ENCODE measurements at places on chromosomes 5 and 9.

- DNase-seq, result no peak
Observed at GRCh38 chr9:18343784-18344183, 130.2 kb upstream of the ADAMTSL1 start.

- no peak for DNase-seq
Observed at GRCh38 chr9:91549177-91549576, 125.5 kb upstream of the NFIL3 start.

DNA sequence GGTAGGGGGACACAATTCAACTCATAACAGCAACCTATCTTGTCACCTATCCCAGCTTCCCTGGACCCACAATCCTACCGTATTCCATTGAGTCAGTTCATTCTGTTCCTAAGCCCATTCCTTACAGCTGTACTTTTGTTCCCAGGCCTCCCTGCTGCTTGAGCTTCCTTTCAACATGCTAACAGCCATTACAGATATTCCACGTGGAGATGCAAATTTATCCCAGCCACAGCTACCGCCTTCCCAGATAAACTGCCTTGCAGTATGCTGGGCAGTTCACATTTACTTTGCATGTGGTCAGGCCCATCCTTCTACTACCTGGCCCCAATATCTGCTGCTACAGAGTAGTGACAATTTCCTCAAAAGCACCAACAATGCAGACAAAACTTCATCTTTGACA, 23.0 kb downstream of the RIGI start:
- no peak for DNase-seq

DNA sequence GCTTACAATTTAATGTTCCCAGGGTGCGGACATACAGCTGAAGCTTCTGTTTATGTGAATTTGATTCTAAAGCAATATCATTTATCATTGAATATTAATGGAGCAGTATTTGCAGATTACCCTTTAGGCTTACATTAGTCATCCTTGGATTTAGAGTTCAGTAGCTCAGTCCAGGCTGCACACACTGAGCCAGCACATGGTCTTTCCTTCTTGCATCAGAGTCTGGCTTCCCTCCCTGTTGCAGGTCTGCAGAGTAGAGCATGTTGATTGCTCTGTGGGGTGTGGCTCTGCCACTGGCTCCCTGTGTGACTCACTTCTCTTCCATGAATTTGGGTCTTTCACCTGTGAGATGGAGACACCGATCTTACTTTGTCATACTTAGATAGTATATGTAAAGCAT, 36.8 kb downstream of the NSG2 start:
- no peak for DNase-seq

- peak; percentile 0 for DNase-seq
Observed at GRCh38 chr9:108933231-108933717, 650 bp downstream of the ELP1 start.

GRCh38 chr5:99025298-99026045, 96.7 kb upstream of the CHD1 start:
- DNase-seq, result no peak

DNA sequence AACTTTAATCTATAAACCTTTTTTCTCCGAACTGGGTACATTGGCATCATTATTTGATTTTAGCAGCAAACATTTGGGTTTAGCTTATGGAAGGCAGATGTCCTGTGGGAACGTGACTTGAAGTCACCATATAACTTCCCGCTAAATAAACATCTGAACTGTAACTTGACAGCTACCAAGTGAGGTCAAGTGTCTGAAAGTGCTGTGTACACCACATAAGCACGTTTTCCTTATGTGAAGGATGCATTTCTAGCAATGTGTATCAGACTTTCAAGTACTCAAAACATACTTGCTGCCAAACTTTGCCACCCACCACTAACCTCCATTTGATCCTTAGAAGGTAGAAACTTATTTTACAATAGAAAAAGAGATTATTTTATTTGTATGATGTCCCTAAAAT, 35.7 kb downstream of the SLC1A3 start:
- no peak for DNase-seq

- no peak for DNase-seq
Observed at GRCh38 chr9:15867334-15867733, 314.5 kb downstream of the CCDC171 start.

DNA sequence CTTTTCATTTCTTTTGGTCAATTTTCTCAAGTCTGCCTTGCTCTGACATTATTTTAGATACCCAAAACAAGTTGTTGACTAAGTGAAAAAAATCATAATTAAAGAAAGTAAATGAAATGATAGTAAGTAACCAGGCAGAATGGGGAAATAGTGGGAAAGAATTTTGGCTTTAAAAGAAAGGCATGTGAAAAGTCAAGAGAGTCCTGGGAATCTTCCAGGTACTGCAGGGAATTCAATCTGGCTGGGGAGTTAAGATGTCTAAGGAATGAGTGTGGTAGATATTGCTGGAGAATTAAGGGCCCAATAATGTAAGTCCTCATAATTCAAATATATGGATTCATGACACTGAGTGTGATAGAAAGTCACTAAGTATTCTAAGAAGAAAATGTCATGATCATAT, 123.1 kb upstream of the PAPPA start:
- no peak for DNase-seq

- DNase-seq, result no peak
Observed at GRCh38 chr5:119282628-119283027, 73.2 kb upstream of the TNFAIP8 start.

DNA sequence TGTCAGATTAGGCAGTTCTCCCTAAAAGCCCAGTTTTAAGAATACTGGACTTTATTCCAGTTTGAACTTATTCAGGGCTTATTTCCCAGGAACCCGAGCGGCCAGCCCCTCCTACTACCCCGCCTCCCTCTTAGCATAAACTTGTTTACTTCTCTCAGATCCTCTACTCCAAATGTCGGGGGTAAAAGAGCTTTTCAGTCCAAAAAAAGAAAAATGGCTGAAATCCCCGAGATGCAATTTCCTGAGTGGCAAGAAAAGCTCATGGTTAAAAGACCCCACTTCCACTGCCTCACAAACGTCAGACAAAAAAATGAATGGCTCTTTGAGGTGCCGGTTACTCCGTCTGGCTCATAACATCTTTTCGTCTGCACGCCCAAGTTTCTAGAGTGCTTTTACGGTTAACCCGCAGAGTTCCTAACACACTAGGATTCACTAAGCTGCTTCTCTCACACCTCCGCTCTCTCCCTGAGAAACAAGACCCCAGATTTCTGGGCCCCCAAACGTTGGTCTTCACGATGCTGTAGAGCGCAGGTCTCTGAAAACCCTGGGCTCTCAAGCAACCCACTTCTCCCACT, 402 bp downstream of the BRD8 start:
- peak; percentile 12 for DNase-seq

GRCh38 chr9:89850153-89850552, 245.3 kb downstream of the GADD45G start:
- DNase-seq, result no peak

DNA sequence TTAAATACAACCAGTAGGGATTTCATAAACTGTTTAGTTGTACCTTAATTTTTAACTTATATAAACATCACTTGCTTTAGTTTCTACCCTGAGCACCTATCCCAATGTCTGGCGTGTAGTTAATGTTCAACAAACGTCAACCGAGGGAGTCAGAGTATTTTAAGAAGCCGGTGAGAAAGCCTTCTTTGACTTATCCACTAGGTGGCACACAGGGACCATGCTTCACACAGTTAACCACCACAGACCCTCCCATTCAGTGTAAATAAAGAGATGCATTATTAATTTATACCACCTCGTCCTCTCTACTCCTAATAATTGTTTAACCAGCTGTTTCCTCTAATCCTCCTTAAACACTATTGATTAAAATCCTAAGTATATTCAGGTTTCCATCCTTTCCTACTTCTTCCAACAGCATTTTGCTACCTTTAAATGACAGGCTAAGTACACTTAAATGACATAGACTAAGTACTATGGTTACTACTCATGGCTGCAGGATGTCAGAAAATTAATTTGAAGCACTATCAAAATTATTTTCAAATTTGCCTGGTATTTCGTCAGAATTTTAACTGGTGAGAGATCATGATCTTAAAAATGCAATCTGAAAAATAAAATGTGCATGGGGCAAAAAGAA, 2.3 kb downstream of the HAPLN1 start:
- DNase-seq, result no peak

GRCh38 chr5:67195406-67196275, 958 bp downstream of the CD180 start:
- no peak for DNase-seq
